Stimulated activated CD8-positive, alpha-beta memory T cell treated with anti-CD3 and anti-CD28 coated beads, Interleukin-15, amount 100 ng/mL, for 48 hours (primary cell): ENCODE measurements at places on chromosomes 11 and 22.

- no peak for DNase-seq
Measured at GRCh38 chr11:12793506-12793905, 119.3 kb downstream of the TEAD1 start.

DNA sequence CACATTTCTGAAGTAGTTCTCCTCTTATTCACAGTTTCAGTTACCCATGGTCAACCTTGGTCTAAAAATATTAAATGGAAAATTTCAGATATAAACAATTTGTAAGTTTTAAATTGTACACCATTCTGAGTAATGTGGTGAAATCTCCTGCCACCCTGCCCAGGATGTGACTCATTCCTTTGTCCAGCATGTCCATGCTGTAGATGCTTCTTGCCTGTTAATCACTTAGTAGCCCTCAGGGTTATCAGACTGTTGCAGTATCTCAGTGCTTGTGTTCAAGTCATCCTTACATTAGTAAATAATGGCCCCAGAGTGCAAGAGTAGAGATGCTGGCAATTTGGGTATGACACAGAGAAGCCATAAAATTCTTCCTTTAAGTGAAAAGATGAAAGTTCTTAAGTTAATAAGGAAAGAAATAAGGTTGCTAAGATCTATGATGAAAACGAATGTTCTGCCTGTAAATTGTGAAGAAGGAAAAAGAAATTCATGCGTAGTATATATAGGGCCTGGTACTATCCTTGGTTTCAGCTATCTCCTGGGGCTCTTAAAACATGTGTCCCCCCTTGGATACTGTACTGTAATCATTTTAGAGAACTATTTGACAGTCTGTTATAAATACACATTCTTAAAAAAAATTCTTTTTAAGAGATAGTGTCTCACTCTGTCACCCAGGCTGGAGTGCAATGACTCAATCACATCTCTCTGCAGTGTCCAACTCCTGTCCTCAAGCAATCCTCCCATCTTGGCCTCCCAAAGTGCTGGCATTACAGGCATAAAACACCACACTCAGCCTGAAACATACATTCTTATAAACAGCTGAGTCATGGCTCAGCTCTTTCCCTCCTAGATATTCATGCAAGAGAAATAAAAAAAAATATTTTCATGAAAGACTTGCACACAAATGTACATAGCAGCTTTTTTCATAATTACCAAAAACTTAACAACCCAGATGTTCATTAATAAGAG, 31.3 kb downstream of the MTNR1B start:
- no peak for DNase-seq

GRCh38 chr11:56782167-56782847, 33.8 kb upstream of the OR9G4 start:
- DNase-seq: no peak

GRCh38 chr11:91707652-91708482, 516.8 kb upstream of the FAT3 start:
- no peak for DNase-seq

- DNase-seq: no peak
Measured at GRCh38 chr11:32440916-32441315, 5.6 kb upstream of the WT1 start.

DNA sequence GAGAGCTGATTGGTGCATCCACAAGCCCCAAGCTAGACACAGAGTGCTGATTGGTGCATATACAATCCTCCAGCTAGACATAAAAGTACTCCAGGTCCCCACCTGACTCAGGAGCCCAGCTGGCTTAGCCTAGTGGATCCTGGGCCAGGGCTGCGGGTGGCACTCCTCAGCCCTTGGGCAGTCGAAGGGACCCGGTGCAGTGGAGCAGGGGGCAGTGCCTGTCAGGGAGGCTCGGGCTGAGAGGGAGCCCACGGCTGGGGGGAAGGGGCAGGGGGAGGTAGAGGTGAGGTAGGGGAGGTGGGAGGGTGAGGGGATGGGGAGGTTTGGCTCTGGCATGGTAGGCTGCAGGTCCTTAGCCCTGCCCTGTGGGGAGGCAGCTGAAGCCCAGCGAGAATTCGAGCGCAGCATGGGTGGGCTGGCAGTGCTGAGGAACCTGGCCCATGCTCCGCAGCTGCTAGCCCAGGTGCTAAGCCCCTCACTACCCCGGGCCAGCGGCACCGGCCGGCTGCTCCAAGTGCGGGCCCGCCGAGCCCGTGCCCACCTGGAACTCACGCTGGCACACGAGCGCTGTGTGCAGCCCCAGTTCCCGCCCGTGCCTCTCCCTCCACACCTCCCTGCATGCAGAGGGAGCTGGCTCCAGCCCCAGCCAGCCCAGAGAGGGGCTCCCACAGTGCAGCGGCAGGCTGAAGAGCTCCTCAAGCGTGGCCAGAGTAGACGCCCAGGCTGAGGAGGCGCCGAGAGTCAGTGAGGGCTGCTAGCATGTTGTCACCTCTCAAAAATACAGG, 742.8 kb downstream of the FAM181B start:
- no peak for DNase-seq

DNA sequence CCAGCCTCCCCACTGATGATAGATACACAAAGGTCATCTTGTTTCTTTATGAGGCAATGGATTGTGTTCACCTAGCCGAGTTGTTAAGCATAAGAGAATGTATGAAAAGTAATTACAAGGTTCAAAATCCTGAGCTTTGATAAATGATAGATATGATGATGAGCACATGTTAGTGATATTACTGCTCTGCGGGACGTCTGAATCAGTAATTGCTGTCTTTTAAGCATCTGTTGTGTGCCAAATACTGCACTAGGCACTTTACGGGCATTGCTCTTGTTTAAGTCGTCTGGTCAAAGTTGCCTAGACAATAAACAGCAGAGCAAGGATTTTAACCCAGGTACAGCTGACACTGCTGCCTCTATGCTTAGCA, 559 bp upstream of the RNF141 start:
- DNase-seq: no peak
